ENCODE measurements at places on chromosomes 7 and 10. TPM values are rescaled to one million over a fixed set of nuclear protein-coding genes. Genes with fewer than 3 reads are reported as not detected.

DNA sequence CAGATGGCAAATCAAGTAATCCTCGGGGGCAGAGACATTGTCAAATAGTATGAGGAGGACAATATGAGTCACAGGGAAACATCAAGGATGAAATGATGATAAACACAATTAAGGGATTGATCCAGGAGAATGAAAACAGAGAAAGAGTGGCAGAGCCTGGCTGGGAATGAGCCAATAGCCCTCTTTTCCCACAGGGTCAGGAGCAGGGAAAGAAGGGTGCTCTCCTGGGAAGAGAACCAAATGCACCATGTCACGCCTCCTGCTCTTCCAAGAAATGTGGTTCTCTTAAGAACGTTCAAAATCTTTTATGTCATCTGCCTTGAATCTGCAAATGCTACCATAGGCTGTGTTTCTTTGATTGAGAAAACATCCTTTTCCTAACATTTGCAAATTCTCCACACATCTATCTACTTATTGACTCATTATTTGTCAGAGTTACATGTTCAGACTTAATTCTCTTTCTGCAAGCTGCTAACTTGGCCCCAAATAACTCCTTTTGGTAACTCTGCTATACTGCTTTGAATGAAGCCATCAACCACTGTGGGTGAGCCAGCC is 50.6 kb downstream of the HIPK2 start:
- no peak for DNase-seq

DNA sequence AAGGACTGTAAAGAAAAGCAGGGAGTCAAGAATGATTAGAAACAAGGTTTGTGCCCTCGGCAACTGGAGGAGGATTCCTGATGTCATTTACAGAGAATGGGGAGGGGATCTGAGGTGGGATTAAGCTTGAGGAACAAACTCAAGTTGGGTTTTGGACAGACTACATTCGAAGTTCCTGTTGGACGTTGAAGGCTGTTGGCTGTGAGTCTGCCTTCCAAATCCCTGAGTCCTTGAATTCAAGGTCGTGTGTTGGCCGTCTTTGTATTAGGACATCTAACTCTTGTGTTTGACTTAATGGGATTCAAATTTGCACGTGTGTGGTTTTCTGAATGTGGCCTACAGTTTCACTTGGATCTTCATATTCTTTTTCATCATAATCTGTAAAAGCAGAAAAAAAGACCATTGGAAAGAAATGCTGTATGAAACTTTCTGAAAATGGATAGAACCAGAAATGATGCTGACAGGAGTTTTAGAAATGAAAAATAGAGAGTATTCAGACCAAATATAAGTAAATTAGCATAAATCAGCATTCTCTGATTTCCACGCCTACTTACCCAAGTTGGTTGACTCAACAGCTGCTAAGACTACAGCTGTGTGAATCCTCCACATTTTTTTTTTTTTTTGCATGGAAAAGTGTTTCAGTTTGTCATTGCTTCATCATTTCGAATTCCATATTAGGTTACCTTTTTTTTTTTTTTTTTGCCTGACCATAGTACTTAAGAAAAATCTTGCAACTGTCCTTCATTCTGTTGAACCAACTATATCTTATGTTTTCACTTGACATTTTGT is 94.8 kb downstream of the KIAA1217 start:
- DNase-seq, result no peak

DNA sequence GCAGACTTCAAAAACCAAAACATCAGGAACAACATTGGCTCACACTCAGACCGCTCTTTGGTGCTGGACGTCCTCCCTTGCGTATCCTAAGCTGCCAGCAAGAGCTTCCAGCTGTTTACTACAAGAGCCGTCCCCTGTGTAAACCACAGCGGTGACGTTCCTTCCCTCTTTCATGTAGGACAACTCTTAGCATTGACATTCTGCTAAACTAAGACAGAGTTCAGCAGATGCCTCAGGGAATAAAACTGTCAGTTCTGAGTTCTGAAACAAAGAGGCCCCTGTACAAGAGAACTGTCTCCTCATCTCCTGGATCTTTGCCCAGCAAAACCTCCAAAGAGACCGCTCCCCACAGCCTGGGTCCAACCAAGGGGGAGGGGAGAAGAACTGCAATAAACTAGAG is 57.8 kb upstream of the OPALIN start:
- DNase-seq, result no peak

- DNase-seq, result peak; percentile 76
Measured at GRCh38 chr10:6050801-6051445, 11.2 kb downstream of the IL2RA start.

- no peak for DNase-seq
Measured at GRCh38 chr10:69096045-69096444, 8.1 kb downstream of the SRGN start.

DNA sequence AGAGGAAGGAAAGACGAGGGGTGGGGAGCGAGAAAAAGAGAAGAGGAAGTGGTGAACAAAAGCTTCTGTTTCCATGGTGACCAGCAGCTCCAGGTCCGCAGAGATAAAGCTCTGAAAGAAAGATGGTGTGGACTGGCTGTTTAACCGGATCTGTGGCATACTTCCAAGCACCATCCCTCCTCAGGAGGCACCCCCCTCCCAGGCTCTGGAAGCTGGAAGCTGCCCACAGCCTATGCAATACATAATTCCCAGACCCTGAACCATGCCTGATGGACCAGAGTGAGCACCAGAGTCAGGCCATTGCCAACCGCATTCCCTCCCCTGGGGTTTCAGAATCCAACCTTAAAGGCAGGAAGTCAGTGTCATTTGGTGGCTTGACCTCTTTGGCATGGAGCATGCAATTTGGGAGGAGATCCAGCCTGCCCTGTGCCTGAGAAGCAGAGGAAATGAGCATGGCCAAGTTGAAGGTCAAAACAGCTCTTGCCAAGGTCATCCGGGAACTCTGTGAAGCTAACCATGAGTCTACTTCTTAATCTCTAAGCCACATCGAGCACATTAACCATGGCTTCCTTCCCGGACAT is 22.2 kb upstream of the CPXM2 start:
- peak; percentile 19 for DNase-seq

DNA sequence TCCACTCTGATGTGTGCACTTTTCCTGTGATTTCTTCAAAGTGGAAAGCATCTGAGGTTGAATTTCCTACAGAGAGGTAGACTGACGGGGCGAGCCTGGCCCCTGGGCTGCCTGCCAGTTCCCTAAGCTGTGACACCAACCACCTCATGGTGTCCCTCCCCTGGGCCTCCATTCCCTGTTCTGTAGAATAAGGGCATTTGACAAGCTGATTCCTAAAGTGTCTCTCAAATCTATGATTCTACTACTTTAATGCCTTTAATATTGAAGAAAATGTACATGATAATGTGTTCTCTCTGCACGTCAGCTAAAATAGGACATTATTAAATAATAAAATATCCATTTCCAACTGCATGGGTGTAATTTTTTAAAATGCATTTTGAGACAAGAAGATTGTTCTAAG is 105.1 kb downstream of the SEC61G start:
- DNase-seq, result no peak

GRCh38 chr10:129521161-129522025 is 54.4 kb downstream of the MGMT start:
- no peak for DNase-seq

- peak; percentile 62 for DNase-seq
Measured at GRCh38 chr7:94059746-94060145, 55.6 kb upstream of the BET1 start.

GRCh38 chr7:143015084-143015483 is 11.8 kb downstream of the OR9A2 start:
- DNase-seq, result no peak

- no peak for DNase-seq
Measured at GRCh38 chr7:108528183-108528712, 2.3 kb upstream of the PNPLA8 start.

DNA sequence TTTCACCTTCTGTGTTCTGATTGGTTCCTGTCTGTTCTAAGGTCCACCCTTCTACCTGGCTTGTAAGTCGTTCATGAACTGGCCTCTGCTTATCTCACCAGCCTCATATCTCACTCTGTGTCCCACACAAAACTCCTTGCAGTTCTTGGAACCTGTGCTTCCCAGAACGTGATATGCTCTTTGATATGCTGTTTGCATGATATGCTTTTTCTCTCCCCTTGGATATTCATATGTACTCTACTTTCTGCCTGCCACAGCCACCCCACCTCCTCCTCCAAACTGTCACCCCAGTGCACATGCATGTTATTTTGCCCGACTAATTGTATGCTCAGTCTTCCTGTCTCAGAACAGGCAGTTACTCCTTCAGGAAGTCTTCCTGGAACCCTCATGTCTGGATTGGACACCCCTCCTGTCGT is 1.9 kb upstream of the ITPRIP start:
- no peak for DNase-seq

- no peak for DNase-seq
Measured at GRCh38 chr7:120842121-120842621, 15.8 kb downstream of the TSPAN12 start.

DNA sequence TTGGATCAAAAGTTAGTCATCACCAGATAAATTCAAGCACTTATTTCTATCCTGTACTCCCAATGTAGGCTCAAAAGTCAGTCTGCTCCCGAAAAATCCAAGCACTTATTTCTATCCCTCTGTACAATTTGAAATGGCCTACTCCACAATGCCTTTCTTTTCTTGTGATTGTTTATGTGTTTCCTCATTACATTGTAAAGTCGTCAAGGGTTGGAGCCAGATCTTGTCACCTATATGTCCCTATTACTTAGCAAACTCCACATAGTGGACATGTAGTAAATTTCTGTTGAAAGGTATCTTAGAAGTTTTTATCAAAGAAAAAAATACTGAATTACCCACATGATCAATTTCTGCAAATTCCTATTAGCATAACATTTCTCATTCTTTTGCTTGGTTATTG is 82.1 kb downstream of the CYP51A1 start:
- no peak for DNase-seq

GRCh38 chr10:86288695-86289576 is 77.7 kb downstream of the GRID1 start:
- no peak for DNase-seq

GRCh38 chr10:133324857-133325260 is 11.8 kb downstream of the CALY start:
- DNase-seq, result no peak

DNA sequence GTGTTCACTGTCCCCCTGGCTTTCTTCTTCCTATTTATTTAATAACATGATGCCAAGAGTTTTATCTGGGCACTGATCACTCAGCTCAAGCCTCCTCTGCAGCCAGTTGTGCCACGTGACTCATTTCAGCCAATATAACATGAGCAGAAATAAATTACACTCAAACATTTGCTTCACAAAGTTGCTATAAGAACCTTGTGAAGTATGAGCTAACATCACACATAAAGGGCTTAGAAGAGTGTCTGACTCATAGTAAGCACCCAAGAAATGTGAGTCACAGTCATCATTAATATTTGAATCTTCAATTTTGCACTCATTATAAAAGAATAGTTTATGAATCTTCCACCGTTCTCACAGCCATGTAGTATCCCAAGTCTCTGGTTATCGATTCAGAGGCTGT is 414.6 kb upstream of the NPVF start:
- DNase-seq, result no peak

DNA sequence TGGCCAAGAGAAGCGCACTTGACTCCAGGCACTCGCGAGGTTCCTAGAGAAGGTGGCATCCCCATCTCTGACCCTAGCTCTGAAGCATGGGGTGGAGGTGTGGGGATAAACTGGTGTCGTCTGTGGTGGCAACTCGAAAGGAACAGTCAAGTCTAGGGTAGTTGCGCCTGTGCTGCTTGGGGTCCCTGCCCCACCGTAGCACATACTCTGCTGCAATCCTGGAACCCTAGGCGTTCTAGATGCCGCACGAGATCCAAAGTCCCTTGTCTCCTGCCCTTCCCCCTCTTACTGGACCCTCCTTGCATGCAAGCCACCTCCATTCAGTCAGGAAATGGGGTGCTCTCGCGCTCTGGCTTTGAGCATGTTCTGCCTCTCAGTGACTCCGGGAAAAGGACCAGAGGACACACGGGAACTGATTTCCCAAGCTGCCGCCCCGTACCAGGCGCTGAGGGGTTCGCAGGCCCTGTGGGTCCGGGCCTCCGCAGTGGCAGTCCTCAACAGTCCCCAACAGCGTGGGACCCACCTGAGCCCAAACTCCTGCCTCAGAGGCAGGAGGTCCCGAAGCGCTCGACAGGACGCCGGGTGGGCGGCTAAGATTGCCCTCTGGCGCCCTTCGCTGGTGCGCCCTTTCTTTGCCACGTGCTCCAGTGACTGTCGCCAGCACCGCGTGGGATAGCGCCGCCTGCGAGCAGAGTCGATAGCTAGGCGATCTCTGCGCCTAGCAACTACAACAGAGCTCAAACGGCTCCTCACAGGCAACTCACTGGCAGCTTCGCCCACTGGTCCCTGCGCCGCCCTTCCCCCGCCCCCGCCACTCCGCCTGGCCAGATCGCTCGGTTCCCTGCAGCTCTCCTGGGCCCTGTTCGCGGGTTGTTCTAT is 452.0 kb downstream of the REEP3 start:
- DNase-seq, result no peak

- no peak for DNase-seq
Measured at GRCh38 chr10:34386921-34387320, 428.2 kb downstream of the PARD3 start.

GRCh38 chr10:5818048-5818331 is 4.8 kb upstream of the GDI2 start:
- no peak for DNase-seq

GRCh38 chr10:49744091-49744685 is 17.9 kb downstream of the OGDHL start:
- no peak for DNase-seq

DNA sequence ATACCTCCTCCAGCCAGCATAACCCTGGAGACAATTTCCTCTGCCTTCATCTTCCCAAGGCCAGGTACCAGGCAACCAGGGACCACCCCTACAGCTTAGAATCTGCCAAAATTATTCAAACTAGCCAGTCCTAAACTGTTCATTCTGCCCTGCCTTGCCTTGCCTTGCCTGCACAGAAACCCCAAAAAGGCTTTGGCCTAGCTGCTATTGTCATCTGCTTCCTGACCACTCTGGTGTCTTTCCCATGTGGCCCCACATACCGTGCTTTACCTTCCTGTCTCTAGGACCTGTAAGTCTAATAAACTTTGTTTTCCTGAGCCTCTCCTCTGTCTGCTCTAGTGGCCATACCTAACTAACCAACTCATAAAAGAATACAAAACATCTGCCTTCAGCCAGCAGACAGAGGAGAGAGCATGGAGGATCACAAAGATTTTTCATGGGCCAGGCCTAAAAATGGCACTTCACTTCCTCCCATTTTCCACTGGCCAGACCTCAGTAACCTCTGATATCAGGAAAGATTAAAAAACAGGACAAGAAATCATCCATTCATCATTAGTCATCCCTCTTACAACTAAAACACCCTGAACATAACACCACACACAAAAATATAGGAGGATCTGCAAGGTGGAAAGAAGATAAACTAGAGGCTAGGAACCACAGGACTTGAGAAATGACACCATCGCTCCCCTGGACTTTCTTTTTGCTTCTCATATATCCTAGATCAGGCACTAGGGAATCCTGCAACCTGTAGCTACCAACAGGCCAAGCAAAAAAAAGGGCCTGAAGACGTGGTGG is 51.5 kb downstream of the IMMP2L start:
- no peak for DNase-seq

The ACSL5 gene
- 18.3 TPM for total RNA-seq

The INMT gene
- total RNA-seq, result 0.06 TPM

The NKX1-2 gene
- not detected for total RNA-seq

The C10orf67 gene
- not detected for total RNA-seq

The CALU gene
- total RNA-seq, result 594 TPM

The TMEM72 gene
- total RNA-seq, result not detected
